ENCODE measurements at places on chromosomes 11 and 22.

- DNase-seq, result no peak
Observed at GRCh38 chr11:119431523-119431922, 8.6 kb upstream of the THY1 start.

DNA sequence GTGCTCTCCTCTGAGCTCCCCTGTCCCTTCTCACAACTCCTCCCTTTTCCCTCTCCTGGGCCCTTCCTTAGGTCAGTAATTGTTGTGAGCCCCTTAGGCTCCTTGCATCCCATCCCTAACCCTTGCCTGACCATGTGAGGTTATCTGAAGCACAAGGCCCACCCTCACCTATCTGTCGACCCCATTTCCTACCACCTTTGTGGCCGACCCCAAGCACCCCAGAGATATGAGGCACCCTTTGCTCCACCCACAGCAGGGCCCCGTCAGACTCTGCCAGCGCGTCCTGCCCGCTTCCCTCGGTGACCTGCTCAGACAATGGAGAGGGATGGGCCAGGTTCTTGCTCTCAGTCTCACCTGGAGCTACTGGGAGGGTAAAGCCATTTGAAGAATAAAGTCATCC lies 1.3 kb downstream of the GNG3 start:
- DNase-seq, result no peak

DNA sequence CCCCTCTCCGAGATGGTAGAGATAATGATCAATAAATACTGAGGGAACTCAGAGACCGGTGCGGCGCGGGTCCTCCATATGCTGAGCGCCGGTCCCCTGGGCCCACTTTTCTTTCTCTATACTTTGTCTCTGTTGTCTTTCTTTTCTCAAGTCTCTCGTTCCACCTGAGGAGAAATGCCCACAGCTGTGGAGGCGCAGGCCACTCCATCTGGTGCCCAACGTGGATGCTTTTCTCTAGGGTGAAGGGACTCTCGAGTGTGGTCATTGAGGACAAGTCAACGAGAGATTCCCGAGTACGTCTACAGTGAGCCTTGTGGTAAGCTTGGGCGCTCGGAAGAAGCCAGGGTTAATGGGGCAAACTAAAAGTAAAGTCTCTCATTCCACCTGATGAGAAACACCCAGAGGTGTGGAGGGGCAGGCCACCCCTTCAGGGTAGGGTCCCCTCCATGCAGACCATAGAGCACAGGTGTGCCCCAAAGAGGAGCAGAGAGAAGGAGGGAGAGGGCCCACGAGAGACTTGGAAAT lies 43.2 kb downstream of the IGLL1 start:
- DNase-seq, result no peak

- no peak for DNase-seq
Observed at GRCh38 chr11:27209562-27210005, 153.4 kb downstream of the CCDC34 start.

- no peak for DNase-seq
Observed at GRCh38 chr11:86149792-86150191, 80.9 kb upstream of the PICALM start.
